A549 treated with dexamethasone at 1 μM for 4 hours (cell line): ENCODE measurements at places on chromosomes 12 and 14. TPM values are rescaled to one million over a fixed set of nuclear protein-coding genes. Genes with fewer than 3 reads are reported as not detected.

LBHD2 gene
- total RNA-seq, result 0.12 to 0.22 TPM (median 0.20 TPM) in 3 of 5 replicates, not detected in the others

TOMM20L gene
- not detected in 5 replicates for total RNA-seq

FAM186B gene
- 0.07 to 0.16 TPM (median 0.12 TPM) in 4 of 5 replicates, not detected in the other for total RNA-seq

A2ML1 gene
- not detected in 5 replicates for total RNA-seq

SDR9C7 gene
- total RNA-seq, result 0.05 to 0.08 TPM (median 0.07 TPM) in 4 of 5 replicates, not detected in the other

LRIG3 gene
- 3.6 to 4.8 TPM (median 3.8 TPM) in 5 replicates for total RNA-seq

VWF gene
- 0.03 to 0.31 TPM (median 0.24 TPM) in 5 replicates for total RNA-seq

RIN3 gene
- 15.4 to 22.4 TPM (median 21.5 TPM) in 5 replicates for total RNA-seq

NCAPD2 gene
- total RNA-seq, result 44.6 to 67.9 TPM (median 62.9 TPM) in 5 replicates

CELA1 gene
- total RNA-seq, result not detected in 5 replicates

SMARCD1 gene
- 63.8 to 70.9 TPM (median 67.2 TPM) in 5 replicates for total RNA-seq

ESRRB gene
- total RNA-seq, result 0.13 to 0.30 TPM (median 0.20 TPM) in 5 replicates

TGM1 gene
- 0.82 to 1.4 TPM (median 1.1 TPM) in 5 replicates for total RNA-seq

NPC2 gene
- 221 to 310 TPM (median 247 TPM) in 5 replicates for total RNA-seq

ZDHHC17 gene
- total RNA-seq, result 6.4 to 13.8 TPM (median 11.0 TPM) in 5 replicates

ATP5MC2 gene
- 594 to 691 TPM (median 622 TPM) in 5 replicates for total RNA-seq
